H1 (cell line): ENCODE measurements at places on chromosomes 7 and 10. TPM values are rescaled to one million over a fixed set of nuclear protein-coding genes. Genes with fewer than 3 reads are reported as not detected.

DNA sequence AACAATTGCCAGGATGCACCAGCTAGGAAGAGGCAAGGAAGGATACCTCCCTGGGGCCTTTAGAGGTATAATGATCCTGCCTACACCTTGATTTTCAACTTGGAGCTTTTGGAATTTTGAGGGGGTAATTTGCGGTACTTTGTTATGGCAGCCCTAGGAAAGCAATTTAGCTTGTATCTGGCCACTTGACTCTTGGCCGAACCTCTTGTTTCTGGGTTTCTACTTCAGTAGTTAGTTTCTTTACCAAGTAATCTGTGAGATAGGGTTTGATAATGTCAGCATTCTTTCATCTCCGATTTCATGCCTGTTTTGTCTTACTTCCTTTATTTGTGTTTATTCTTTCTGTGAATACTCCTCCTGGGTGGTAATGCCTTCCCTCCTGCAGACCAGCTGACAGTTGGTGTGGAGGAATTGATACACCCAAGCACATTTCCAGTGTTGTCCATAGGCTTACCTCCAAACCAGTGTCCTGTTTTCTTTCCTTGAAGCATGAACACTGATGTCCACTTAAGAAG is 163.7 kb downstream of the SND1 start:
- H3K27me3 ChIP-seq = no peaks in the 10 kb centered on the region
- peaks cover 16% of the 10 kb centered on the region; the same call in 1 of the 2 replicates for H3K4me1 ChIP-seq
- no peak for DNase-seq

DNA sequence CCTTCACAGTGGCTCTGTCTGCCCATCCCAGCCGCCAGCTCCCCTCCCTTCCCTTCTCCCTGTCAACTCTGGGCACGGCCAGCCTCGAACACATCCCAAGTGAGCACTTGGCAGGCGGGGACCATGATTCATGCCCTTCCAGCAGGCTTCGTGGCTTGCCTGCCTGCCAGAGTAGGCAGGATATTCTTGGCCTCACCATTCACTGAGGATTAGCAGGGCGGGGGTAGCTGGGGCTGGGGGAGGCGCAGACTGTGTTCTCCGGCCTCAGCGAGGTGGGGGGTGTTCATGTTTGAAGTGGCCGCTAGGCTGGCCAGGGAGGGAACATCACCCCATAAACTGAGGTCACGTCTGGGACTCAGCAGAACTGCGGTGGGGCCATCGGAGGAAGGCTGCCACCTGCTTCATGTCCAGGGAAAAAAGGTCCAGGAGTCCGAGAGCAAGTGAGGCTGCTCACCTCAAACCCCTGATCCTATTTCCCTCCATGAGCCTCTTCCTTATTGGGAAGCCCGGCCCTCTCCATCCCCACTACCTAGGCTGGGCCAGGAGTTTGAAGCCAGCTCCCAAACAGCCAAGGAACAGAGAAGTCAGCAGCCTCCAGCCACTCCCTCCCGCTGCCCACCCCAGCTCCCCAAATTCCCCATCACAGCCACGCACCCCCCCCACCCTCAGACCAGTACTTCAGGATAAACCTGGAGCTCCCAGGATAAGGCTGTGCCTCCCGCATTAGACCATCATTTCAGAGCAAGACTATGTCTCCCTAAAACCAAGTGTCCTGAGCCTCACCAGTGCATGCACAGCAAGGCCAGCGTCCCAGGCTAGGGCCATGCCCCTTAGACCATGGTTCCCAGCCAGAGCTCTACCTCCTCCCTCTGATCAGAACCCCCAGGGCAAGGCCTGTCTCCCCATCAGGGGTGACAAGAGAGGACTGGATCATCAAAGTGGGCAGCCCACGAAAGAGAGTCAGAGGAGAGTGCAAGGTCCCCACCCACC is 42.8 kb upstream of the RABGEF1 start:
- no peak for DNase-seq
- no peaks in the 10 kb centered on the region; the same call in 1 of the 2 replicates for H3K4me1 ChIP-seq
- H3K36me3 ChIP-seq = no peaks in the 10 kb centered on the region
- H3K27ac ChIP-seq = no peak overlapping the region

DNA sequence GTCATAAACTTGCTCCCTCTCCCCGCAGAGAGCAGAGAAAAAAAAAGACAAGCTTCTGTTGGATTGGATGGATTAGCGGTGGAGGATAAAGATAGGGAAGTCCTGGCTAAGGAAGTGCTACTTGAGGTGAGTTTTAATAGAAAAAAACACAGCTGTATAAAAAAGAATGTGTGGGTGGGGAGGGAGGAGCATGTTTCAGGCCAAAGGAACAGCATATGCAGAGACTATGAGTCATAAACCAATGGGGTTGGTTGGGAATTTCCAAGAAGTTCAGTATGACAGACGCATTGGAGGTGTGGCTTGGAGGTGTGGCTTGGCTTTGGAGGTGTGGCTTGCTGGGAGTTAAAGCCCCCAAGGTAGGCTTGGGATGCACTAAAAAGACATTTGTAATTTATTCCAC is 103.0 kb upstream of the LSM8 start:
- no peak overlapping the region for H3K4me3 ChIP-seq
- no peak overlapping the region for H3K27ac ChIP-seq
- DNase-seq = no peak
- H3K4me1 ChIP-seq = peaks cover 7% of the 10 kb centered on the region; the same call in 1 of the 2 replicates

- H3K4me1 ChIP-seq = no peaks in the 10 kb centered on the region
- H3K36me3 ChIP-seq = peaks cover 7% of the 10 kb centered on the region; the same call in 1 of the 2 replicates
- no peak overlapping the region for H3K4me3 ChIP-seq
- no peaks in the 10 kb centered on the region for H3K27me3 ChIP-seq
Measured at GRCh38 chr7:219581-220150, 27.3 kb downstream of the FAM20C start.

- H3K27me3 ChIP-seq = no peaks in the 10 kb centered on the region
- DNase-seq = no peak
- no peaks in the 10 kb centered on the region for H3K4me1 ChIP-seq
- no peak overlapping the region for H3K27ac ChIP-seq
- H3K4me3 ChIP-seq = no peak overlapping the region
- H3K36me3 ChIP-seq = no peaks in the 10 kb centered on the region
Measured at GRCh38 chr10:132611026-132611910, 73.7 kb downstream of the INPP5A start.

GRCh38 chr10:9800571-9800970 is 1217.1 kb upstream of the CELF2 start:
- no peaks in the 10 kb centered on the region for H3K4me1 ChIP-seq
- H3K36me3 ChIP-seq = no peaks in the 10 kb centered on the region
- no peak overlapping the region for H3K27ac ChIP-seq
- no peak overlapping the region for H3K4me3 ChIP-seq
- DNase-seq = no peak

DNA sequence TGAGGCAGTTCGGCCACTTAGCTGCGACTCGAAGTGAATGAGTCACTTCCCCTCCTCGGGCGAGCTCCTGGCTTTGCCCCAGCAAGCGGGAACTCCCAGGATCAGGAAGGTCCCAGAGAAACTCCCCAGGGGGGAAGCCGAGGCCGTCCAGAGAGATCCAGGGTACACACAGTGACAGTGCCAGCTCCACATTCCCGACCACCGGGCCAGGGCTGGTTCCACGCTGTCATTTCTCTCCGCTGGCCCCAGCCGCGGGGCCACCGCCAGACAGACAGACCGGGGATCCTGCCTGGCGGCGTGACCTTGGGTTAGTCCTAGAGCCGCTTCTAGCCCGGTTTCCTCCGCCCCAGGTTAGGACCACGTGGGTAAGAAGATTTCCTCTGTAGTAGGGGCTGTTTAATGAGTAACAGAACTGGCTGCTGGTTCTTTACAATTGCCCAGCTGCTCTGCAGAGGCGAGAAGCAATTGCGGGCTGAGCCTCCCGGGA is 463 bp upstream of the UPP1 start:
- no peaks in the 10 kb centered on the region for H3K27me3 ChIP-seq
- peaks cover 11% of the 10 kb centered on the region for H3K36me3 ChIP-seq
- peak overlapping the region; percentile 69 for H3K4me3 ChIP-seq
- DNase-seq = peak; percentile 82

- DNase-seq = peak; percentile 91
- H3K4me1 ChIP-seq = peaks cover 16% of the 10 kb centered on the region
Measured at GRCh38 chr7:73734619-73735527, 3.7 kb downstream of the ABHD11 start.

- no peaks in the 10 kb centered on the region for H3K27me3 ChIP-seq
- H3K27ac ChIP-seq = no peak overlapping the region
- no peak overlapping the region for H3K4me3 ChIP-seq
Measured at GRCh38 chr10:78765726-78766335, 302.9 kb upstream of the ZMIZ1 start.

GRCh38 chr7:30434140-30434799 is 44.3 kb downstream of the NOD1 start:
- no peaks in the 10 kb centered on the region for H3K36me3 ChIP-seq
- no peaks in the 10 kb centered on the region for H3K27me3 ChIP-seq
- no peak for DNase-seq
- H3K4me3 ChIP-seq = no peak overlapping the region

DNA sequence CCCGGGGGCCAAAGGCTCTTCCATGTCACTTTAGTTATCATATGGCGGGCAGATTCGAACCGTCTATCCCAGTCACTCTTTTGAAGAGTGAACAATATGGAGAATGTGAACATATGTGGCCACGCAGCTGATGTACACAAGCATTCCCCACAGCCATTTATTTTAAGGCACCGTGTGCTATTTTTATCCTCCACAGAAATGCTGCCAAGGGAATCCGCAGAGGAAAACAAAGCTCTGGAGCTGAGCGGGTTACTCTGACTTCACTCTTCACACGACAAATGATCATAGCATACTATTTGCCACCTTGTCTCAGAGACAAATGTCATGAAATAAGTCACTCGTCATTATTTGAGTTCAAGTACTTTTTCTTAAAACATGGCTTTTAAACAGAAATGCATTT is 100.3 kb downstream of the CTBP2 start:
- H3K4me1 ChIP-seq = peaks cover 40% of the 10 kb centered on the region
- H3K27me3 ChIP-seq = no peaks in the 10 kb centered on the region
- no peak overlapping the region for H3K4me3 ChIP-seq
- peaks cover 2% of the 10 kb centered on the region; the same call in 1 of the 2 replicates for H3K36me3 ChIP-seq

GRCh38 chr7:124940306-124940705 is 10.7 kb upstream of the POT1 start:
- DNase-seq = no peak
- no peaks in the 10 kb centered on the region for H3K36me3 ChIP-seq
- no peak overlapping the region for H3K27ac ChIP-seq
- H3K27me3 ChIP-seq = no peaks in the 10 kb centered on the region
- no peak overlapping the region for H3K4me3 ChIP-seq
- no peaks in the 10 kb centered on the region for H3K4me1 ChIP-seq

DNA sequence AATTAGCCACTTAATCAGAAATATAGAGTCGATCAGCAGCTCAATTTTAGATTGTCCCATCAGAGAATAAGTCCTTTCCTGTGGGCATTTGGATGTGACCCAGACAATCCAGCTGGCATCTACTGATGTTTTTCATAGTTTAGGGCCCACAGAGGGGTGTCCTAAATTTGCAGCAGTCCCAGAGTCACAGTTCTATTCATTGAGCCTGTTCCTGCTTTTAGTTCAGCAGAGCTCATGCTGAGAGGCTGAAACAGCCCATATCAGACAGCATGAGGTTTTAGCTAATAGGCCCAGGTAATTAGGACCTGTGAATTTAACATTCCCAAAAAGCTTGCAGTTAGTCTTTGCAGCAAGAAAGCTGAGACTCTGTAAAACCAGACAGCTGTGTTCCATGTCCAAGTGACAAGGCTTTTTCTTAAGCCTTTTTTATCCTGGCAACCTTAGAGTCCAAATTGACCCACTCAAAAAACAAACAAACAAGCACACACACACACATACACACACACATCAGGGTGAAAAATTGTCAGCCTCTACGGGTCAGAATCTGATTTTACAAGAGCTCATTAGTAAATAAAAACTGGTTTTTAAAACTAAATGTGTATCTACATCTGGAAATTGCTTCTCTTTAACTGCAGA is 33.7 kb downstream of the ANKIB1 start:
- H3K27ac ChIP-seq = peak overlapping the region; percentile 11; the same call in 1 of the 2 replicates
- H3K4me1 ChIP-seq = peaks cover 8% of the 10 kb centered on the region
- no peaks in the 10 kb centered on the region for H3K36me3 ChIP-seq

GRCh38 chr10:36412942-36413341 is 712.5 kb upstream of the ANKRD30A start:
- DNase-seq = no peak
- H3K27ac ChIP-seq = no peak overlapping the region
- no peaks in the 10 kb centered on the region for H3K4me1 ChIP-seq
- H3K27me3 ChIP-seq = no peaks in the 10 kb centered on the region
- no peak overlapping the region for H3K4me3 ChIP-seq

- no peak overlapping the region for H3K4me3 ChIP-seq
- peaks cover 3% of the 10 kb centered on the region; the same call in 1 of the 2 replicates for H3K4me1 ChIP-seq
- H3K27ac ChIP-seq = no peak overlapping the region
- H3K27me3 ChIP-seq = no peaks in the 10 kb centered on the region
Measured at GRCh38 chr7:14739841-14740185, 162.7 kb downstream of the DGKB start.

DNA sequence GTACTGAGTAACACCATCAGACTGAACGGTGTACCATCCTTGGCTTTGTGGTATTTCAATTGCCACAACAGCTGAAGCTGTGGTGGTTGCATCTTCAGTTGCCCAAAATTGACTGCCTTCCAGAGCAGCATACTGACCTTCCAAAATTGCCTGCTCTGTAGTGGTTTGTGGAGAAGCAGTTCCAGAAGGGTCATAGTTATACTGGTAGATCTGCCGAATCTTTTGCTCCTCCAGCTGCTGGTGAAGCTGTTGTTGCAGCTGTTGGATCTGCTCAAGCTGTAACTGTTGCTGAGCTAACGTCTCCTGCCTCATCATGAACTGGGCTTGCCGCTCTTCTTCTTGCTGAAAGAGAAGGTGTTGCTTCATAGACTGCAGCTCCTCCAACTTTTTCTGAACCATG is 212.2 kb downstream of the PCLO start:
- no peaks in the 10 kb centered on the region for H3K4me1 ChIP-seq
- DNase-seq = no peak
- no peak overlapping the region for H3K4me3 ChIP-seq
- no peaks in the 10 kb centered on the region; the same call in 1 of the 2 replicates for H3K36me3 ChIP-seq
- H3K27me3 ChIP-seq = no peaks in the 10 kb centered on the region
- H3K27ac ChIP-seq = no peak overlapping the region

GRCh38 chr10:83713423-83713822 is 425.9 kb upstream of the GHITM start:
- H3K27me3 ChIP-seq = no peaks in the 10 kb centered on the region
- H3K4me3 ChIP-seq = no peak overlapping the region
- no peak for DNase-seq
- H3K27ac ChIP-seq = no peak overlapping the region
- H3K4me1 ChIP-seq = no peaks in the 10 kb centered on the region

The GHRHR gene
- 6.1 and 6.5 TPM in 2 replicates for total RNA-seq

The NCF1 gene
- total RNA-seq = 0.47 TPM in 1 of 2 replicates, not detected in the other

The ARL5B gene
- 47.2 and 52.1 TPM in 2 replicates for total RNA-seq

The CRHR2 gene
- total RNA-seq = 0.19 and 0.37 TPM in 2 replicates

The ADRB1 gene
- 0.17 and 0.48 TPM in 2 replicates for total RNA-seq

The BTRC gene
- total RNA-seq = 24.7 and 28.1 TPM in 2 replicates

The UFSP1 gene
- total RNA-seq = 4.3 and 4.8 TPM in 2 replicates

The LIPN gene
- total RNA-seq = not detected in 2 replicates
